ENCODE measurements at places on chromosomes 7 and 10. TPM values are rescaled to one million over a fixed set of nuclear protein-coding genes. Genes with fewer than 3 reads are reported as not detected.

The PDZD7 gene
- total RNA-seq: not detected

The C10orf71 gene
- under 0.01 TPM for total RNA-seq

The JAKMIP3 gene
- 0.16 TPM for total RNA-seq

GRCh38 chr7:143222782-143223181 is 945 bp downstream of the TAS2R40 start:
- no peak overlapping the region for H3K27ac ChIP-seq
- H3K36me3 ChIP-seq: no peaks in the 10 kb centered on the region
- H3K4me3 ChIP-seq: no peak overlapping the region

- no peak overlapping the region for H3K4me3 ChIP-seq
- H3K27ac ChIP-seq: no peak overlapping the region
These were observed 2.4 kb upstream of the NKX6-2 start for GRCh38 chr10:132788180-132788830.

DNA sequence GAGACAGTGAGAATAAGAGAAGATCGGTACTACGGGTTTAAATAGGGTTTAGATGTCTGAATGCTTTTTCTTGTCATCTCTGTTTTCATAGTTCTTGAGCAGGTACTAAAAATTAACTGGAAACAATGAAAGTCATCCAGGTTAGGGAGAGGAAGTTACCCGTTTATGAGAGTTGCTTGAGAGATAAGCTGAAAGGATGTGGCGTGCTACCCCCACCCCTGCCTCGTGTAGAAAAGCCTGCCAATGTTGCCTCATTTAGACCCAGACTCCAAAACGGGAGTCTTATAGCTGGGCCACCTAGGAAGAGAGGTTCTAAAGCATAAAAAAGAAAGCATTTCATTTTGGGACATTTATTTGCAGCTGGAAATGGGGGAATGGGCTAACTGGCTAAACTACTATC is 10.2 kb downstream of the AKR1C4 start:
- H3K36me3 ChIP-seq: no peaks in the 10 kb centered on the region
- H3K4me1 ChIP-seq: no peaks in the 10 kb centered on the region
- no peak overlapping the region for H3K27ac ChIP-seq
- no peaks in the 10 kb centered on the region for H3K27me3 ChIP-seq

- no peaks in the 10 kb centered on the region for H3K27me3 ChIP-seq
- H3K4me3 ChIP-seq: no peak overlapping the region
- H3K4me1 ChIP-seq: peaks cover 4% of the 10 kb centered on the region
- no peaks in the 10 kb centered on the region for H3K36me3 ChIP-seq
- DNase-seq: no peak
These were observed 124.2 kb downstream of the ATE1 start for GRCh38 chr10:121803611-121804010.

DNA sequence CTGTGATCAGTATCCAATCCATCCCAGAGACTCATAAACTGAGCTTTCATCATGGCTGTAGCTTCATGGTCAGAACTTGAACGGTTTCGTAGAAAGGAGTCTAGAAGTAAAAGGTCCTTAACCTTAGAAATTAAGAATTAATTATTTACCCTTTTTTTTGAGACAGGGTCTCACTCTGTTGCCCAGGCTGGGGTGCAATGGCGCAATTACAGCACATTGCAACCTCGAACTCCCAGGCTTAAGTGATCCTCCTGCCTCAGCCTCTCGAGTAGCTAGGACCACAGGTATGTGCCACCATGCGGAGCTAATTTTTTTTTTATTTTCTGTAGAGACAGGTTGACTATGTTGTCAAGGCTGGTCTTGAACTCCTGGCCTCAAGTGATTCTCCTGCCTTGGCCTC is 41.7 kb downstream of the ATAD1 start:
- no peaks in the 10 kb centered on the region for H3K4me1 ChIP-seq
- H3K36me3 ChIP-seq: peaks cover 21% of the 10 kb centered on the region
- no peak overlapping the region for H3K27ac ChIP-seq
- no peak for DNase-seq
- H3K27me3 ChIP-seq: no peaks in the 10 kb centered on the region

DNA sequence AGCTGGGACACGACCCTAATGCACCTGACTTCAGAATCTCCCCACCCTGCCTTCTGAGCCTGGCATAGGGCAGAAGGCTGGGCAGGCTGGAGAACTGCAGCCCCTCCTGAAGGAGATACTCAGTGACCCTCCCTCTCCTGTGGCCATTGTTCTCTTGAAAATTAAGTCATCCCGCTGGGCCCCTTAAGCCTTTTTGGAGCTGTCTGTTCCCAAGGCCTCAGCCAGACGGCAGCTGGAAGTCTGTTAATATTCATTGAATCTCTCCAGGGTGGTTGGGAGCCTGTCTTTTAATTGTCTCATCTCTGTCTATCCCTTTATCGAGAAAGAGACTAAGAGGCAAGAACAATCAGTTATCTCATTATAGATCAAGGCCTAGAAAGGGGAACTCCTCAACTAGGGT is 118.1 kb upstream of the PCBD1 start:
- H3K27me3 ChIP-seq: no peaks in the 10 kb centered on the region
- no peaks in the 10 kb centered on the region for H3K4me1 ChIP-seq
- no peak overlapping the region for H3K27ac ChIP-seq
- no peak overlapping the region for H3K4me3 ChIP-seq
- H3K36me3 ChIP-seq: no peaks in the 10 kb centered on the region

- no peaks in the 10 kb centered on the region for H3K27me3 ChIP-seq
- no peak for DNase-seq
- no peaks in the 10 kb centered on the region for H3K36me3 ChIP-seq
- H3K4me1 ChIP-seq: peaks cover 8% of the 10 kb centered on the region
- no peak overlapping the region for H3K4me3 ChIP-seq
These were observed 14.0 kb upstream of the CDH23 start for GRCh38 chr10:71382757-71383156.

GRCh38 chr7:94045581-94045980 is 41.4 kb upstream of the BET1 start:
- H3K36me3 ChIP-seq: no peaks in the 10 kb centered on the region
- no peaks in the 10 kb centered on the region for H3K27me3 ChIP-seq
- no peaks in the 10 kb centered on the region for H3K4me1 ChIP-seq
- DNase-seq: no peak
- H3K27ac ChIP-seq: no peak overlapping the region
- H3K4me3 ChIP-seq: no peak overlapping the region

The NME8 gene
- total RNA-seq: not detected

DNA sequence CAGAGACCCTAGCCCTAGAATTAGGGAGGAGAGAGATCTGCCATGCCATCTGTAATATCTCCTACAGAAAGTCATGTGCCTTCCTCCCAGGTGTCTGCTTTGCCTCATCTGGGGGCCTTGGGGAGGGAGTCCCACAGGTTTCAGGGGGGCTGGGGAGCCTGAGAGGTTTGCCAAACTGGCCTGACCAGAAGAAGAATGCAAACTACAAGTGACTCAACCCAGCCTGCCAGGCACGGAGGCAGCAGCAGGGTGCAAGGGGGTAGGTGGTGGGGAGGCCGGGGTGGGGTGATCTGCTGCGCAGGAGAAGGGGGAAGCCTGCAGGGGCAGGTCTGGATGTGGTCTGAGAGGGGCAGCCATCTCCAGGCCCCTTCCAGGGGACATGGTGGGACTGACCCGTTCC is 9.6 kb upstream of the TRIM8 start:
- H3K36me3 ChIP-seq: no peaks in the 10 kb centered on the region
- no peaks in the 10 kb centered on the region for H3K27me3 ChIP-seq
- H3K27ac ChIP-seq: no peak overlapping the region
- no peak overlapping the region for H3K4me3 ChIP-seq

DNA sequence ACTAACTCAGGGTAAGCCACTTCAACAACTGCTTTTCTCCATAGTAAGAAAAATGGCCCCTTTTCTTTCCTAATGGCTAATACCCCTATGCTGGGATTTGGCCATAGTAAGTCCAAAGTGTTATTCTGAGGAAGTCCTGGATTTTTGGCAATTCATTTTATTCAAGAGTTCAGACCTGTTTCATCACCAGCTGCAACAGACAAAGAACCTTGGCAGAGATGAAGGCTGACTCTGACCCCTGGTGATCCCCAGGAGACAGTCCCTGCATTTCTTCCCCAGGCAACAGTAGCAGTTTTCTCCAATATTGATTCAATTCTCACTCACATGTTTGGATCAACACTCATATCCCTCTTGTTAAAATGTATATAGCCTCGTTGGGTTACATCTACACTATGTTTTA is 145.2 kb downstream of the RNF133 start:
- H3K27ac ChIP-seq: no peak overlapping the region
- no peak overlapping the region for H3K4me3 ChIP-seq
- no peak for DNase-seq
- no peaks in the 10 kb centered on the region for H3K4me1 ChIP-seq
- H3K36me3 ChIP-seq: no peaks in the 10 kb centered on the region
- H3K27me3 ChIP-seq: no peaks in the 10 kb centered on the region

DNA sequence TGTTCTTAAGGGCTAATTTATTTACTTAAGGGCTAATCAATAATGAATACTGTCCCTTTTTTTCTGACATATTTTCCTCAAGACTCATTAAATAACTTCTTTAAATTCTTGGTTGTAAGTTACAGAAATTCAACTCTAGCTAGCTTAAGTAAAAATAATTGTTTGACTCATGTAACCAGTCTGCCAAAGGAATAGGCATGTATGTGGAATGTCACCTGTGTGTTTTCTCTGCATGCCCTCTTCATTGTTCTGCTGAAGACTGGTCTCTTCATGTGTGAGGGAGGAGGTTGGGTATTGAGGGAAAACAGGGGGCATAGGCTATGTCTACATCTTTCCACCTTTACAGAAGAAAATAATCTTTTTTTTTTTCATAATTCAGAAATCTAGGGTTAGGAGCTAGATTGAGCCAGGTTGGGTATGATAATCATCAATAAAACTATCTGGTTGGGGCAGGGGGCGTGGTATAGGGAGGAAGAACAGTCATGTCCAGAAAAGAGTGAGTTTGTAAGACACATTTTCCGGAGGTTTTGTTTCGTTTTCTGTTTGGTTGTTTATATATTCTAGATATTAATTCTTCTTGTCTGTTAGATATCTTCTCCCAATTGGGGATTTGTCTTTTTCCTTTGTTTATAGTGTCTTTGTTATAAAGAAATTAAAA is 37.9 kb downstream of the EXOC4 start:
- H3K4me1 ChIP-seq: no peaks in the 10 kb centered on the region
- no peak overlapping the region for H3K4me3 ChIP-seq
- H3K27me3 ChIP-seq: no peaks in the 10 kb centered on the region
- peaks cover 19% of the 10 kb centered on the region for H3K36me3 ChIP-seq
- no peak for DNase-seq

- H3K27ac ChIP-seq: no peak overlapping the region
- H3K27me3 ChIP-seq: no peaks in the 10 kb centered on the region
- H3K4me1 ChIP-seq: no peaks in the 10 kb centered on the region
- DNase-seq: no peak
These were observed 805.1 kb downstream of the TNS3 start for GRCh38 chr7:46776790-46777189.

All from transverse colon (tissue), 4 donors.